ENCODE measurements at places on chromosomes 3 and 15.

GRCh38 chr15:99098426-99098825 lies 6.5 kb upstream of the SYNM start:
- no peak for DNase-seq

GRCh38 chr15:98977441-98977840 lies 30.2 kb downstream of the PGPEP1L start:
- DNase-seq: no peak

DNA sequence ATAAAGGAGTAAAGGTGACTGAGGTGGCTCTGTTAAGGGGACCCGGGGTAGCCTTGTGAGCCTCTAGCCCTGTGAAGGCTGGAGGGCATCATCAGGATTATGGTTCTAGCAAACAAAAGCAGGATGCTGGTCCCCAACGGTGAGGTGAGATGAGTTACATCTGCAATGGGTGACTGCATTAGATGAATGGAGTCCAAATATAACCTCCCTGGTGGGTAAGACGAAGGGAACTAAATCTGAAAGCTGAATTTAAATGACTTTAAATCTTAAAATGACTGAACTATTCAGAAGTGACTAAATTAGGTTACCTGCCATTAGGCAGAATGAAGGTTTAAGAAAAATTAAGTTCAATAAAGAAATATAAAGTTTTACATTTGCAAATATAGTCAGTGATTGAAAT lies 4.6 kb upstream of the HLTF start:
- DNase-seq: no peak

GRCh38 chr15:96431786-96432185 lies 101.3 kb downstream of the NR2F2 start:
- no peak for DNase-seq

- no peak for DNase-seq
Observed at GRCh38 chr15:36332301-36332700, 247.1 kb upstream of the CDIN1 start.

DNA sequence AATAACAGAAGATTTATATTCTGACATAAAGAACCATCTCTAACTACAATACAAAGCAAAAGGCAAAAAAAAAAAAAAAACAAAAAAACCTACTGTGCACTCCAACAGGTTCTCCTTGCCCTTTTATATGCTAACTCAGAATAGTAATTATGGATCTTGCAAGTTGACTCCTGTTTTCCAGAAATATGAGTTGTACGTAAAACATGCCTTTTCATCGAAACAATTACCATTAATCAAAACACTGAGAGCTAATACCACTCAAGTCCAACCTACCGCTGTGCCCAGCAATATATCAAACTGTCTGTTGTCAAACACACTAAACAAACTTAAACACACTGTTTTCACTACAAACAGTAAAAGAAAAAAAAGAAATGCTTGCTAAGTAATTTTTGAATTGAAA lies 389.8 kb downstream of the TBC1D5 start:
- DNase-seq: no peak

DNA sequence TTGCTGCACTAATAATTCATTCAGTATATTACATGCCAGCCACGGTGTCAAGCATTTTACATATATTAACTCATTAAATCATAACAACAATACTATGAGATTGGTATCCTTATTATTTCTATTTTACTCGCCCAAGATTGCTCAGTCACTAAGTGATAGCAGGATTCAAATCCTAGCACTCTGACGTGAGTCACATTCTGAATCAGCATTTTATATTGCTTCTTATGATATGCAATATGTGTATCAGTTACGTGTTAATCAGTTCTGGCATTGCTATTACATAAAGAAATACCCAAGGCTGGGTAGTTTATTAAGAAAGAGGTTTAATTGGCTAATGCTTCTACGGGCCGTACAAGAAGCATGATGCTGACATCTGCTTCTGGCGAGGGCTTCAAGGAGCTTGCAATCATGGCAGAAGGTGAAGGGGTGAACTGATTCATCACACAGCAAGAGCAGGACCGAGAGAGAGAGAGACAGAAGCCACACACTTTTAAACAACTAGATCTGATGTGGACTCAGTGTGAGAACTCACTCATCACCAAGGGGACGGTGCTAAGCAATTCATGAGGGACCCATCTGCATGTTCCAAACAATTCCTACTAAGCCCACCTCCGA lies 166.5 kb upstream of the TMCO5A start:
- no peak for DNase-seq

- no peak for DNase-seq
Observed at GRCh38 chr15:71577071-71577470, 233.3 kb upstream of the NR2E3 start.

- DNase-seq: no peak
Observed at GRCh38 chr15:97903971-97904572, 56.4 kb upstream of the ARRDC4 start.

DNA sequence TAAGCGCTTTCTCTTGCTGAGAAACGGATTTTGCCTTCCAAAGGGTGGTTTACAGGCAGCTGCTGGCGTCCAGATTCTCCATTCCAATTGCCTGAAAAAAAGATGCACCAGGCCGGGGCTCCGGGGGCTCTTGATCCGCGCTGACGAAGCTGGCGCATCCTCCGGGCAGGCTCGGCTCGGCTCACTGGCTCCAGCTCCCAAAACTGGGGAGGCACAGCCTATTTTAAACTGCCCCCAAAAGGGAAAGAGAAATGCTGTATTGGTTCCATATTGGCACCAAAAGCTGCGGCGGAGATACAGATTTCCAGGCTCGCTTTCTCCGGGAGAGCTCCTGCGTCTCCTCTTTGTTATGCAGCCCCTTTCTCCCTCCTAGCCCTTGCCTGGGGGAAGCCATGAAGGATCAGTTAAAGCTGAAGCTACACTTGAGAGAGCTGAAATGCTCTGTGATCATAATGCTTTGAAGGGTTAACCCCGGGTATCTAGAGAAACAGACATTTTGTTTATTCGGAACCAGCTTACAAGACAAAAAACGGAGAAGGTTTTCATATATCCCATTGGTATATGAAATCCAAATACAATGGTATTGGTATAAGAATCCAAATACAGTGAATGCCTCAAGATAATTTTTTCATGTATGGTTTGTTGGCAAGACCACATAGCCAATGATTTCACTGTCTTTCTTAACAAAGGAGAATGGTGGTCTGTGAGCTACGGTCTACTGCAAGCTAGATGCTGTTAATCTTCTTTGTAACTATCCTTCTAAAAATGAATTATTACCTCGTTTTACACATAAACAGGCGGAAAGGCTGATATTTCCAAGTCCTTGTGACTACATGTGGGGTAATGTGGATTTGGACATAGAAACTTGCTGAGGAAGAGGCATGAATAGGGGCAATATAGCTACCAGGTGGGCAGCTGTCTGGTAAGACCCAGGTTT lies 693 bp downstream of the CD200 start:
- no peak for DNase-seq

DNA sequence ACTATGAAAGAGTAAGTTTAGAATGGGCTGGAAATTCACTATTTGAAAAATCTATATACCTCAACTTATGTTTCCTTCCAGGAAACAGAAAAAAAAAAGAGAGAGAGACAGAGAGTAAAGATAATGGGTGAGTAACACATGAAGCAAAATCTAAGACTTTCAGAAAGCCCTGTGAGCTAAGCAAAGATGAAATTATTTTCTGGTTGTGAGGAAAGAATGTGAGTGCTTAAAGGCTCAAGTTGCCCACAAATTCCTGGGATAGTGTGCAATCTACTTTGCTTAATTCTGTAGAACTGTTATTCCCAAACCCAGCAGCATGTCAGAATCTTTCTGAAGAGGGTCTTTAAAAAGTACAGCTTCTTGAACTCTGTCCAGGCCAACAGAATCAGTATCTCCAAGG lies 337.7 kb upstream of the AGTR1 start:
- no peak for DNase-seq

GRCh38 chr3:59464187-59464586 lies 414.4 kb upstream of the CFAP20DC start:
- DNase-seq: no peak

DNA sequence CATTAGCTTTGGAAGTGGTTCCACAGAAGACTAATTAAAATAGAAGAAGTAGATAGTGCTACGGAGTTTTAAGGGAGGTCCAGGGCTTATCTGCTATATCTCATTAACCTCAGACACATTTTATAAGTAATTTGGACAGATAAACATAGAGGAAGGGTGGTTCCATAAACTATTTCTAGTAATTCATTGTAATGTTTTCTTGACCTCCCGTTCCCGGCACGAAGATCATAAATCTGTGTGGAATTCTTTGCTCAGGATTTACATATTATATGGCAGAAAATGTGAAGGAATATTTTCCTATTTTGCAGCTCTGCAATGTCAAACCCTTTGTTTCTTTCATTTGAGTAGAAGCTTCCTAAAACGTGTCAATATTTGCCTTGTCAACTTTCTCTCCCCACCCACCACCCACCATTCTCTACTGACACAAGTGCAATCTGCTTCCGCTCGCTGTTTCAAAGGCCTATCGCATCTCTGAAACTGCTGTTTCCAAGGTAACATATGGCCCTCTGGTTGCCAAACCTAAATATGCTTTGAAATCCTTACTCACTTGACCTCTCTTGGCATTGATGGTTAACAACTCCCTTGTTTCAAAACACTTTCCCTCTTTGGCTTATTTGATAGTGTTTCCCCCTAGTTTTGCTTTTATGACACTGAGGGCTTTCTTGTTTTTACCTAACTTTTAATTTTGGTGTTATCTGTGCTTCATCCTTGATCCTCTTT lies 21.4 kb upstream of the PLSCR5 start:
- no peak for DNase-seq

DNA sequence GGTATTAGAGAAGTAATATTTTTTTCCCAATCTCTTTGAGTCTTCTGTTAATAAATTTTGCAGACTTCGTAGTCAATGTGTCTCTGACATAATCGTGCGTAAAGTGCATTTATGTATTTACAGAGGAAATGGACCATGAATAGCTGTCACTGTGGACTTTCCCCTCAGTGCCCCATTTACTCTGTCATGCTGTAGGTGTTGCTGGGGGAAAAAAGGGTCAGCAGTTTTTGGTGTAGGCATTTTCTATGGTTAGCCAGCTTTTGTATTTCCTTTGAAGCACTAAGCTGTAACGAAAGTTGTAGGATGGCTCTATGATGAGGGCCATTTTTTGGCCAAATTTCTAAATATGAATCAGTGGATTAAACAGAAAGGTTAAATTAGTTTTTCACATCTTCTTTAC lies 598.4 kb downstream of the FGF12 start:
- no peak for DNase-seq

DNA sequence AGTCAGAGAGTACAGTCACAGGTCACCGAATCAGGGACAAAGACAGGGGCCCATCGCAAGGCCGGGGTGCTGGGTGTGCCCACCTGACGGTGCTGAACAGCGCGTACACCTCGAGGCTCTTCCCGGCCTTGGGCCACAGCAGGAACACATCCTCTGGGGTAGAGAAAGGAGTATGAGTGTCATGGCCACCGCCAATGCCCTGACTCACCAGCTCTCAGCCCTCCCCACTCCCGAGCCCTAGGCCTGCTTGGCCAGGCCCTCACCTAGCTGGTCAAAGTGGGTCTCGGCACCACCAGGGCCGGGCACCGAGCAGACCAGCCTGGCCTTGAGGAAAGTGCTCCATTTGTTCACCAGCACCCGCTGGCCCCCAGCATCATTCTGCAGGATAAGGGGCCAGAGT lies 4.2 kb downstream of the SEMA3G start:
- DNase-seq: no peak

DNA sequence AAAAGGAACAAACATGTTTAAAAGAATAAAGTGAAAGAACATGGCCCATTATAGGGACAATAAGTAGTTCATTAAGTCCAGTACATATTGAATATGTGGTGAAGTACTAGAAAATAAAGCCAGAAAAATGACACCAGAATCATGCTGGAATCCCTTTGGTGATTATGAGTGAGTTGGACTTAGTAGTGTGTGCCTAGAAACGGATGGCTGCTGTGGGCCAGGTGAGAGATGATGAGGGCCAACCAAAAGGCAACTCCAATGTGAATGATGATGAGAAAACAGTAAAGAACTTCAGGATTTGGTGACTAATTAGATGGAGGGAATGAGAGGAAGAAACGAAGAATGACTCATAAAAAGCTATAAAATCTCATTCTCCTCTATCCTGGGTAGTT lies 3.3 kb downstream of the CRYGS start:
- no peak for DNase-seq

DNA sequence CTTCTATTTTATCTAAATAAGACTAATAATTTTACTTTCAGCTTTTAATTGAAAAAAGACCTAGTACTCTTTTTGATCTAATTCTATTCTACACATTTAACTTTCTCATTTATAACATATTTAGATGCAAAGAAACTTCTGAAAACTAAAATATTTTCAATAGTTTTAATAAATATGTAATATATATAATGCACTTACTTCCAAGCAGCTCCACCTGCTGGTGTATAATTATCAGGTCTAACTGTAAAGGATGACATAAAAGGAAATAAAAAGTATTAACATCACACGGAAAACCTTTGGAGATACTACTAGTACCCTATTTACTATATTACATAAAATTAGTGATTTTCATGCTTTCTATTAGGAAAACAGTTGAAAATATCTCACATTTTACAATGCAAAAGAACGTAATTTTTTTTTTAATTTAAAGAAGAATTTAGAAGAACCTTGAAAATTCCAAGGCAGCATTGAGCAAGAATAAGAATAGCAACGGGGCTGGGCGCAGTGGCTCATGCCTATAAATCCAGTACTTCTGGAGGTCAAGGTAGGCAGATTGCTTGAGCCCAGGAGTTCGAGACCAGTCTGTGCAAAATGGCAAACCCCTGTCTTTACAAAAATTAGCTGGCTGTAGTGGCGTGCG lies 10.2 kb downstream of the PLSCR5 start:
- DNase-seq: no peak

DNA sequence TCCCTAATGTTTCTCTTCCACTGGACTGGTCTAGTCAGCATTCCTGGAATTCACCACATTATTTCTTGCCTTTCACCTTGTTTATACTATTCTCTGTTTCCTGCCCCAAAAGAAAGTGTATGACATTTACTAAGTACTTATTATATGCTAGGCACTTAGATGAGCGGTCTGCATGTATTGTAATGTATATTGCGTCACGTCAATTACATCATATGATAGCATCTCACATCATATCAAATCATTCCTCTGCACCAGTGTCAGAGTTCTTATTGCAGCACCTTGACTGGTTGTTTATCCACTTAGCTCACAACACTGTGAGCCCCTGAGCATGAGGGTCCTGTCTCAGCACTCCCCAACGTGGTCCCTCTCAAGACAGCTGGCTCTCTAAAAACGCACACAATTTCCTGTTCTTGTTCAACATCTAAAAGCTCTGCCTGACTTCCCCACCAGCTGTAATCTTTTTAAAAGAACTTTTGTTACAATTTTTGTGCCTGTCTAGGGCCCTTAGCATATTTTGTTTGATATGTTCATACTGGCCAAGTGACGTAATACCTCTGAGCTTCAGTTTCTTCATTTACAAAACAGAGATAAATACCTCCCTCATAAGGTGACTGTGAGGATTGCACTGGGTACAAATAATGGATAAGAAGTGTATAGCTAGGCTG lies 58.8 kb downstream of the ARHGAP31 start:
- DNase-seq: no peak

- no peak for DNase-seq
Observed at GRCh38 chr3:77320514-77320913, 280.6 kb downstream of the ROBO2 start.

GRCh38 chr3:113948015-113948917 lies 453 bp downstream of the ZDHHC23 start:
- DNase-seq: no peak
